ENCODE measurements at places on chromosomes 2 and 18.
A peak's percentile ranks its signal among the peaks of the same experiment; 100 is the strongest.

DNA sequence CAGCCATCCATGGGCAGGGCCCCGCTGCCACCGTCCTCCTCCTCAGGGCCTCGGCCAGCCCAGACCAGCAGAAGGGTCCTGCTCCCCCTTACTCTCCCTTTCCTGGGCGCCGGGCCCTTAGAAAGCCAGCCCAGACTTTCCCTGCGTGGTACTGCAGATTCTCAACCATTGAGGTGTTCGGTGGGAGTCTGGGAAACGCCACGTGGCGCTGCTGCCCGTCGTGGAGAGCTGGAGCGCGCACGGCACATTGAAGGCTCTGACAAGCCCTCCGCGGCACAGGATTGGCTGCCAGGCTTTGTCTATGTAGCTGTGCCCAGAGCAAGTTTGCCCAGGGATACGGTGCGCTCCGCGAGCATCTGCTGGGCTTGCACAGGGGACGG, 10.4 kb upstream of the KLHL30 start:
- peaks cover 2% of the 10 kb centered on the region for H3K27me3 ChIP-seq
- no peak overlapping the region for H3K27ac ChIP-seq
- H3K36me3 ChIP-seq = no peaks in the 10 kb centered on the region
- DNase-seq = no peak

DNA sequence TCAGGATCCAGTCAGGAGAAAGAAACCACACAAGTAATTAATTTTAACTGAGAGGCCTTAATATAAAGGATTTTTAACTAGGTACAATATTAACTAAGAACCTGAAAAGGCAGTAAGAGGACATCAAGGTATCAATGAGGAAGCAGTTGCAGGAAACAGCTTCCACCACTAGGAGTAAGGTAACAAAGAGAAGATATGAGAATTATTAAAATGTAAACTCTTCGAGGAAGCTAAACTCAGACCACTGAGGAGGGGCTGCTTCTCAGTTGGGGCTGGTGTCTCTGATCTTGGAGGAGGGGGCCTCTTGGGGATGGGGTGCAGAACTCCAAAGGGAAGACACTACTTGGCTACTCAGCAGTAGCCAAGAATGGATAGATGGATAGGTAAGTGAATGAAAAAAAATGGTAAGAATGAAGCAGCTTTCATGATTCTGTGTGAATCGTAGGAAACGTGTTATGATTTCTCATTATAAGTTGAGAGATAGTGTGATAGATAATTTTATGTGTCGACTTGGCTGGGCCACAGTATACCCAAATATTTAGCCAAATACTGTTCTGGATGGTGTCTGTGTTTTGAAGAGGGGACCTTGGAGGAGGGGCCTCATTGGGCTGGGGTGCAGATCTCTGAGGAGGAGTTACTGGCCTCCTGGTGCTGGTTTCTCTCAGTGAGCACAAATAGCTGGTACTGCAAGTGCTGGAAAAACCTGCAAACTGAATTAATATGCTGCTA, 547.7 kb upstream of the LRRTM1 start:
- H3K27ac ChIP-seq = no peak overlapping the region
- no peaks in the 10 kb centered on the region for H3K36me3 ChIP-seq

DNA sequence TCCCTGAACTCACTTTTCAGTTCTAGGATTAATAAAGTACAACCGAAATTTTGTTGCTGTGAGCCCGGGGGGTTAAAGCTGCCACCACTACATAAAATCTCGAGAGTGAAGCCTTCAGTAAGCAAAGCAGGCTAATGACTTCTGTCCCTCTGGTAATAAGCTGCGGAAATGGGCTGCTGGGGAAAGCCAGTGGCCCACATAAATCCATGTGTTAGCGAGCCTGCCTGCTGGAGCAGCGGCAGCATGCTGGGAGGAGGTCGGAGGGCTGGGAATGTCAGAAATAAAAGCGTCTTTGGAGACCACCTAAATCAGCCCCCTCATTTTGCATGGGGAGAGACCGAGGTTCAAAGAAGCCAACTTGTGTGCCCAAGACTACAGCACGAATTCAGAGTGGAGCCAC, 371.7 kb downstream of the TNS1 start:
- H3K4me1 ChIP-seq = no peaks in the 10 kb centered on the region
- no peak overlapping the region for H3K27ac ChIP-seq
- no peak overlapping the region for H3K4me3 ChIP-seq
- no peaks in the 10 kb centered on the region for H3K36me3 ChIP-seq
- no peak for DNase-seq

DNA sequence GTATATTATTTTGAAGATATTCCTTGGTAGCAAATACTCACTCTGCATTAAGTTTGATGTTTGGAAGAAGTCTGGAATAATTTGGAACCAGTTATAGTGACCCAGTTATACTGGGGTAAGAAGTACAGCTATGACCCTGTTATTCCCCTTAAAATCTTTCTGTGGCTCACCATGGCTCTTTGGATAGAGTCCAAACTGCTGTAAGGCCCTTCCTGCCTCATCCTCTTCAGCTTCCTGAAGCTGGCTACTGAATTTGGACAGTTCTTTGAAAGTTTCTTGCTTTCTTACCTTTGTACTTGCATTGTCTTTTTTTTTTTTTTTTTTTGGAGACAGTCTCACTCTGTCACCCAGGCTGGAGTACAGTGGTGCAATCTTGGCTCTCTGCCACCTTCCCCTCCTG, 85.6 kb downstream of the ABI2 start:
- peaks cover 40% of the 10 kb centered on the region for H3K36me3 ChIP-seq
- H3K4me1 ChIP-seq = no peaks in the 10 kb centered on the region
- H3K27me3 ChIP-seq = no peaks in the 10 kb centered on the region
- no peak overlapping the region for H3K27ac ChIP-seq
- DNase-seq = no peak

GRCh38 chr2:171547256-171547655, 25.0 kb downstream of the CYBRD1 start:
- DNase-seq = no peak
- no peaks in the 10 kb centered on the region for H3K36me3 ChIP-seq
- H3K27me3 ChIP-seq = no peaks in the 10 kb centered on the region

- no peaks in the 10 kb centered on the region for H3K4me1 ChIP-seq
- H3K36me3 ChIP-seq = no peaks in the 10 kb centered on the region
- H3K4me3 ChIP-seq = no peak overlapping the region
- H3K27me3 ChIP-seq = no peaks in the 10 kb centered on the region
- H3K27ac ChIP-seq = no peak overlapping the region
Measured at GRCh38 chr2:215299337-215299859, 12.5 kb upstream of the ATIC start.

DNA sequence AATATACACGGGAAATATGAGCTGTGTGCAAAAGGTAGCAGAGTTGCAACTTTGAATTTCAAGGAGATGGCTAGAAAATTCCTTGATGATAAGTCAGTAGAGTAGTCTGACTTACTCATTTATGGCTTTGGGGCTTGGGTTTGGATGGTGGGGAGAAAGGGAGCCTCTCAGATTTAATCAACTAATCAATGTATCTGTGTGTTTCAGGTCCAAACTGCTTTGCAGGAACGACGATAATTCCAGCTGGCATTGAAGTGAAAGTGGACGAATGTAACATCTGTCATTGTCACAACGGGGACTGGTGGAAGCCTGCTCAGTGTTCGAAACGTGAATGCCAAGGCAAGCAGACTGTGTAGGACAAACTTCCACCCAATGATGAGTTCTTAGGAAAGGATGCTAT, 164.6 kb downstream of the VWC2L start:
- no peaks in the 10 kb centered on the region for H3K36me3 ChIP-seq
- no peak overlapping the region for H3K27ac ChIP-seq
- DNase-seq = no peak
- no peaks in the 10 kb centered on the region for H3K27me3 ChIP-seq
- no peak overlapping the region for H3K4me3 ChIP-seq

- no peaks in the 10 kb centered on the region for H3K36me3 ChIP-seq
- no peak overlapping the region for H3K27ac ChIP-seq
- H3K4me1 ChIP-seq = no peaks in the 10 kb centered on the region
- H3K4me3 ChIP-seq = no peak overlapping the region
- no peaks in the 10 kb centered on the region for H3K27me3 ChIP-seq
Measured at GRCh38 chr2:187079901-187080300, 230.9 kb upstream of the ZSWIM2 start.

DNA sequence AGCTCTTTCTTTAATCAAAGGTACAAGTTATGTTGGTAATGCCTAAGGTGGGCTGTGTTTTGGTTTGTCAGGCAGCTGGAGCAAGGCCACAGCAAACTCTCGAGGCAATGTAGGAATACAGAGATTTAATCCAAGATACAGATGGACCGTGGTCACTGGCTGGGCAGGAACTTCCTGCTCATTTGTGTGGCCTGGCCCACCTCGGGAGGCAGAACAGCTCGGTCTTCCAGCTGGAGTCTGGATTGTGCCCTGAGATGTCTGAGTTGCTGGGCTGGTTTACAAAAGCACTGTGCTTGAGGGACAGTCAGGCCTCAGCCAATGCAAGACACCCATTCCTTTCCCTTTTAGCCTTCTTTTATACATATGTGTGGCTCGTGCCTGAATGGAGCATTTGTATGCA, 506.1 kb upstream of the SALL3 start:
- no peaks in the 10 kb centered on the region for H3K27me3 ChIP-seq
- DNase-seq = no peak
- no peak overlapping the region for H3K4me3 ChIP-seq
- no peak overlapping the region for H3K27ac ChIP-seq
- H3K36me3 ChIP-seq = no peaks in the 10 kb centered on the region

DNA sequence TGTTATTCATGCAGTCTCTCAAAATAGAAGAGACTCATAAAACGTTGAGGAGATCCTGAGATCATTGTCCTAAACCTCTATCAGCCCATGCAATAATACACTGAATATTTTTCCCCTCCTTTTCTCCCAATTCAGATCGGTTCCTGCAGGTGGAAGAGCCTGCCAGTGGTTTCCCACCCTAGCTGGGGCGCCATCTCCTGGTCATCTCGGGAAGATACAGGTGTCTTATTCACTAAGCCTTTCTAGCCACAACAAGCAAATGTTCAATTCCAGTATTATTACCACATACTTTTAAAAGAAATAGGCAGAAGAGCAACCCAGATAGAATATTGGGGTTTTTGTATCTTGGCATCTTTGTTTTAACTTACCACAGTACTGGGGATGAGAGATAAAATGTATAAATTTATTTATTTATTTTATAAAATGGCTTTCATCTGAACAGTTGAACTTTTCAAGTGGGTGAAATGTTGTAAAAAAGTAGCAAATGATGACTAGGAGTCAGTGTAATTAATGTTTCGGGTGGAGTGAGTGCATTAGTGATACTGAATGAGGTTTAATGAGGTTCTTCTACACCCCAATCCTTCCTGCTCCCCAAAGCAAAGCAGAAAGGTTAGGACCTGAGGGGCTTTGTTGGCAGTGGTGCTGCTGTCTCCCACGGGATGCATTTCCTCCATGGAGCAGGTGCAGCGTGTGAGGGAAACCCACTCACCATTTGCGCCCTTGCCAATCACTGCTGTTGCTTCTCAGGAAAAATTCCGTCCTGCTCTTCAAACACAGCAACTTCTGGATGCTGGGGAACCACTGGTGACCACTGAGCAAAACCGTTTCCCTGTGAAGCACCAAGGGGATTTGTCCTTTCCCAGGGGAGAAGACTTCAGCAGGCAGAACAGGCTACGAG, 147.1 kb upstream of the FHL2 start:
- H3K27ac ChIP-seq = peak overlapping the region; percentile 85
- DNase-seq = no peak
- H3K4me3 ChIP-seq = no peak overlapping the region
- no peaks in the 10 kb centered on the region for H3K27me3 ChIP-seq
- H3K36me3 ChIP-seq = no peaks in the 10 kb centered on the region

DNA sequence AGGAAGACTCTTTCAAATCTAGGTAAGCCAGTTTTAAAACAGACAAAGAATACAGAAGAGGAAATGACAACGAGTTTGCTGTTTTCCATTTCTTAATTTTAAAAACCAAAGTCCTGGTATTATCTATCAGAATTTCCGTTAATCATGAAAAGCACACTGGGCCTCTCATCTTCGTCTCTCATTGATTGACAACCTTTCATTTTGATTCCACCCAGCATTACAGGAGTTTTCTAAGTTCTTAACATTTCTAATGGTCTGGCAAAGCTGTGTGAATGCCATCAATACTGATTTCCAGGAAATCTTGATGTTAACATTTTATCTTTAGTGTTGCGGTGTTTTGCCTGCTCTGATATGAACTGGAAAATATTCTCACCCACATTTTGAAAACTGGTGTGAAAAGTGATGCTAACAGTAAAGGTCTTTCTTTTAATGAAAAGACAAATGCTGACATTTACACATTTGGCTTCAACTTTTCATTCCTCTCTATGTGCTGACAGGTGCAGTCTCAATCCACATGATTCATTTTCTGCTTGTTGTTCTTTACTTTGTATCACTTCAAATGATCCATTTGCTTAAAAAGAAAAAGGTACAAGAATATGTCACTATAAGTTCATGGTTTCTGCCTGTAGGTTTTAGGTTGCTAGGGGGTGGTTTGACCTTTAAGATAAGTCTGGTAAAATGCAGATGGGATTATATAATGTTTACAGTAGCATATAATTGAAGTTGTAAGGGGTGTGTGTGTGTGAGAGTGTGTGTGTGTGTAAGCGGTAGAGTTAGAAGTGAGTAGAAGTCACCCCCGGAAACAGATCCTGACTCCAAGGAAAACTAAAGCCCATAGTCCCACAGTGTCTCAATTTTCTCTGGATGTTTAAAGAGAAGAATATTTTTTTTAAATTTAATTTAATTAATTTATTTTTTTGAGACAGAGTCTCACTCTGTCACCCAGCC, 29.5 kb downstream of the SCYGR8 start:
- no peak overlapping the region for H3K4me3 ChIP-seq
- H3K4me1 ChIP-seq = no peaks in the 10 kb centered on the region
- no peaks in the 10 kb centered on the region for H3K27me3 ChIP-seq
- DNase-seq = no peak

DNA sequence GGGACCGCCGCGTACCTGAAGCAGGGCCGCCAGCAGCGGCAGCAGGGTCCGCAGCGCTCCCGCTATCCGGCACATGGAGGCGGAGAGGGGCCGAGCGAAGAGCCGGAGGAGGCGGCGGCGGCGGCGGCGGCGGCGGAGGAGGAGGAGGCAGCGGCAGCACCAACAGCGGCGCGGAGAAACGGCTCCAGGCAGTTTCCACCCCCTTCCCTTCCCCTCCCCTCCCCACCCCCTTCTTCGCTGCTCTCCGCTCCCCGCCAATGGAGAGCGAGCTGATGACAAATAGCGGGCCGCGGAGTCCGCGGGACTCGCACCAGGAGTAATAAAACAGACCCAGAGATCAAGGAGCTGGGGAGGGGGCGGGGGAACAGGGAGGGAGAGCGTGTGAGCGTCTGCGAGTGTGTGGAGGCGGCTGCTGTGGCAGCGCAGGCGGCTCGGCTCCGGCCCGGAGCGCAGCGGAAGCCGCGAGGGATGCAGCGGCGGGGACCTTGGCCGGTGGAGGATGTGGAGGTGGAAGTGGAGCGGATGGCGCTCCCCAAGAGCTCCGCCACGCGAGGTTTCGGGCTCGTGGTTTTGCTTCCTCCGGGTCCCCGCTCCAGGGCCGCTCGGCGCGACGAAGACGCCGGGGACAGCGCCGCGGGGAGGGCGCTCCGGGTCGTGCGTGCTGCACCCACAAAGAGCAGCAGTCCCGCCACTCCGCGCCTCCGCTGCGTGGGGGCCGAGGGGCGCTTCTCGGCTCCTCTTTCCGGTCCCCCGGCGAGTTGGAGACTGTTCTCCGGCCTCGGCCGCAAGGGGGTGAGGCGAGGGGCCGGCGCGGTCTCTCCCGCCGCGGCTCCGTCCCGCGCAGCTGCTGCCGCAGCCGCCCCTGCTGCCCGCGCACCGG, at the start of gene CDH2:
TSS of gene CDH2 (minus strand) at position 183 of the 880 bp plus-strand sequence. CDS start at position 75, 108 bp downstream.
- no peak for DNase-seq
- no peaks in the 10 kb centered on the region for H3K36me3 ChIP-seq
- H3K27ac ChIP-seq = no peak within 1 kb of the TSS
- peak within 1 kb of the TSS; percentile 59 for H3K4me3 ChIP-seq
- H3K4me1 ChIP-seq = peaks cover 17% of the 10 kb centered on the region
- H3K27me3 ChIP-seq = peaks cover 59% of the 10 kb centered on the region

- H3K27ac ChIP-seq = peak overlapping the region; percentile 76
- H3K36me3 ChIP-seq = no peaks in the 10 kb centered on the region
- peak overlapping the region; percentile 90 for H3K4me3 ChIP-seq
- no peak for DNase-seq
- peaks cover 9% of the 10 kb centered on the region for H3K4me1 ChIP-seq
Measured at GRCh38 chr2:113755035-113755834, 1.2 kb downstream of the SLC35F5 start.
